ENCODE measurements at places on chromosomes 1 and 21.
A peak's percentile ranks its signal among the peaks of the same experiment; 100 is the strongest.

- H3K27me3 ChIP-seq = peaks cover 98% of the 10 kb centered on the region
- H3K4me3 ChIP-seq = no peak overlapping the region
- H3K27ac ChIP-seq = no peak overlapping the region
- H3K4me1 ChIP-seq = peaks cover 38% of the 10 kb centered on the region
- DNase-seq = no peak
These were observed 1.2 kb downstream of the DMBX1 start for GRCh38 chr1:46490656-46491442.

DNA sequence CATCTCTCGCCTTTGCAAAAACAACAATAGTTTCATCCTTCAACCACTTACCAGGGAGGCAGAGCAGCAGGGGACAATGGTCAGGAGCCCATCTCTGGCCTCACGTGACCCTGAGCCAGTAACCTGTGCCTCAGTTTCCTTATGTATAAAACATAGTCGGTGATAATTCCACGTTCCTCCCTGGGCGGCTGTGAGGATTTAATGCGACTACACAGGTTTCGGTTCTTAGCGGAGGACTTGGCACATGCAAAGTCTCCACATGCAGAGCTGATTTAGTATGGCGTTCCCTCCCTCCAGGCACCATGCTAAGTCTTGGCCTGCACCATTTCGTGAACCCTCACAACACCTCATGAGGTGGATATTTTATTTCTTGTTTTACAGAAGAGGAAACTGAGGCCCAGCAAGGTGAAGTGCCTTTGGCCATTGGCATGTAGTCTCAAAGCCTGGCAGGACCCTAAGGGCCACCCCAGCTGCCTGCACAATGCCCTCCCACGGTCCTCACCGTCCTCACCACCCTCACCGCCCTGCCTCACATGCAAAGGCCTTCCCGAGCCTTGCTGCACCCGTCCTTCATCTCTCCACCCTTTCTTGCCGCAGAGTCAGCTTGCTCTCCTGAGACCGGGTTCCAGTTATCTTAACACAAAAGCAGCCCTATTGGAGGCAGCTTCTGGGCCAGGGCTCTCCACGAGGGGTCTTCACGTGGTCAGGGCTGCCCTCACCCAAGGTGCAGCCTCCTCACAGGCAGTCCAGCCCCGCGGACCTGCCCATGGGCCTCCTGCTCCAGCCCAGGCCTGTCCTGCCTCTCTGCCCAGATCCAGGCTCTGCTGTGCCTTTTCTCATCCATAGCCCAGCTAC is 48.9 kb downstream of the SYF2 start:
- DNase-seq = no peak
- no peaks in the 10 kb centered on the region for H3K4me1 ChIP-seq
- peaks cover 28% of the 10 kb centered on the region for H3K27me3 ChIP-seq
- H3K36me3 ChIP-seq = no peaks in the 10 kb centered on the region

- H3K4me1 ChIP-seq = no peaks in the 10 kb centered on the region
- H3K27ac ChIP-seq = no peak overlapping the region
- peaks cover 8% of the 10 kb centered on the region for H3K27me3 ChIP-seq
- no peak for DNase-seq
- no peaks in the 10 kb centered on the region for H3K36me3 ChIP-seq
These were observed 9.3 kb downstream of the PODN start for GRCh38 chr1:53071167-53071865.

DNA sequence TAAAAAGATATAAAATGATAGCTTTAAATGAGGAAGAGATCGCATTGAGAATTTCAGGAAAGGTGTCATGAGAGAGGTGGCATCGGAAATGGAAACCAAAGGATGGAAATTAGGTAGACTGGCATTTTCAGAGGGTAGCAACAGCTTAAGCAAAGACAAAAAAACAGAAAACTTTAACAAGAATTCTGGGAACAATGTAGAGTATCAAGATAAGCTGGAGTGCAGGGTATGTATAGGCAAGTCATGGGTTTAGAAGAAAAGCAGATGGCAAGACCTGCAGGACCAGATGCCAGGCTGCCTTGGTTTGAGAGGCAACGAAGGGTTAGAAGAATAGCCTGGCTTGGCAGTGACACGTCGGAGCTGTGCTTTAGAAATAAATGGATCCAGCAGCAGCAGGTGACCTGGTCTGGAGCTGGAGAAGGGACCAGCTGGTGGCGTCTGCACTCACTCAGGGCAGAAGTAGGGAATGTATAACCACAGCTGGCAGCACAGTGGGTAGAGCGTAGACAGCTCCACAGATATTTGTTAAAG is 149.4 kb upstream of the TIAM1 start:
- no peak for DNase-seq
- H3K4me1 ChIP-seq = no peaks in the 10 kb centered on the region
- no peaks in the 10 kb centered on the region for H3K27me3 ChIP-seq
- H3K4me3 ChIP-seq = no peak overlapping the region
- H3K27ac ChIP-seq = no peak overlapping the region
- H3K36me3 ChIP-seq = no peaks in the 10 kb centered on the region

DNA sequence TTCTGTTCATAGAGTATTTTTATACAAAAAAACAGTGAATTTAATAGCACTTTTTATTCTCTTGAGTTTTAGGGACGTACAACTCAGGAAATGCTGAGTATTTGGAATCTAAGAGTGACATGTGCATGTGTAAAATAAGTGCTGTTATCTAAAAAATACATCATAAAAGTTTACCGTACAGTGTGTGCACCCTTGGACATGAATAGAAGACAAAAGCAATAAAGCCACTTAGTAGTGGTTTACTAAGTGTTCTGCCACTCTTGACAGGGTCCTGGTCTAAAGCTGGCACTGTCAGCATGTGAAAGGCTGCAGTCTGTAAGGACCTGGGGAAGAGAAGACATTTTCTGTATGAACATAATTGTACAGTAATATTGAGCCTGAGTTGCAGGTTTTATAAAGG is 51.0 kb downstream of the LAMC1 start:
- no peak overlapping the region for H3K27ac ChIP-seq
- no peaks in the 10 kb centered on the region for H3K36me3 ChIP-seq
- H3K27me3 ChIP-seq = no peaks in the 10 kb centered on the region
- DNase-seq = no peak
- no peak overlapping the region for H3K4me3 ChIP-seq

DNA sequence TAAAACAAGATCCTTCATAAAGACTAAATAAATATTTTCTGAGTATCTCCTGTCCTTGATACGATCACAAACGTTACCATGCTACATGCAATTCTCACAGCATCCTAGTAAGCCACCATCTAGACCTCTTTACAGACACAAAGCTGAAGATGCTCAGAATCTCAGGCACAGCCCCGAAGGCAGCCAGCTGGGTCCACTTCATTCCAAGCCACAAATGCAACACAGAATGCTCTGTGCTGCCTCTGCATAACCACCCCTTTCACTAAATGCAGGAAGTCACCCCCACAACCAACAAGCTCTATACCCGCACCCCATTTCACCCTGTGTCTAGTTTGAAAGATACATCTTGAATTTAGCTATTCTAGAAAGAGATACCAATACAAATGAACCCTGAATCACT is 12.9 kb downstream of the RCAN1 start:
- no peaks in the 10 kb centered on the region for H3K4me1 ChIP-seq
- no peak overlapping the region for H3K4me3 ChIP-seq
- DNase-seq = no peak
- H3K27ac ChIP-seq = no peak overlapping the region
- H3K36me3 ChIP-seq = no peaks in the 10 kb centered on the region

DNA sequence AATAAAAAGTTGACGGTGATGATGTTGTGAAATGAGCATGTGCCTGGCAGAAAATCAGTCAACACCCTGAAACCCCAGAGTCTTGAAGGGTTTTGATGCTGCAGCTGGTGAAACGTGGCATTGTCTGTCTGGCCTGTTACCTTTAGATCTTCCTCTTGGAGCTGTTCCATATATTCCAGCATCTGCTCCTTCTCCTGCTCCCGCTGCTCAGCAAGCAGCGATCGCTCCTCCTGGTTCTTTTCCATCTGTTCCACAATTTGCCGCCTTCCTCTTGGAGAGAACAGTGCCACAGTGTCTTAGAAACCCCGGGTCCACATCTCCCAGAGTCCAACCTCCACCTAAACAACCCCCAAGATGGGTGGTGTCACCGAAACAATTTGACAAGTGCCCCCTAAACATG is 15.7 kb downstream of the CFAP45 start:
- H3K27me3 ChIP-seq = no peaks in the 10 kb centered on the region
- no peaks in the 10 kb centered on the region for H3K36me3 ChIP-seq
- H3K27ac ChIP-seq = no peak overlapping the region

DNA sequence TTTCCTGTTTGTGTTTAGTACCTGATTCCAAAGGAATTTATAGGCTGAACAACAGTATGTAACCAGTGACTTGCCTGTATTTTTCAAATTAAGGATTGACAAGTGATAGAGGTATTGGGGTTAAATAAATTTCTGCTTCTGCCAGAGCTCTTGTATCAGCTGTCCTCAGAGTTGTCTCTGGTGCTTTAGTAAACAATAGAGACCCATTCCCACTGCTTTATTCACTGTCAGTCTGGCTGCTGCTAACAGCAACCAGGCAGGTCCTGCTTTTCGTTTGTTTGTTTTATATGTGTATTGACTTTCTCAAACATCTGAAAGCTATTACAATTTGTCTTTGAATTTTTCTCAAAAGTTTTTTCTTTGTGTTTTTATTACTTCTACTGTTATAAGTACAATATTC is 76.1 kb downstream of the OLFM3 start:
- H3K4me1 ChIP-seq = no peaks in the 10 kb centered on the region
- DNase-seq = no peak
- no peak overlapping the region for H3K27ac ChIP-seq
- no peaks in the 10 kb centered on the region for H3K27me3 ChIP-seq
- no peaks in the 10 kb centered on the region for H3K36me3 ChIP-seq

- H3K27me3 ChIP-seq = no peaks in the 10 kb centered on the region
- no peaks in the 10 kb centered on the region for H3K4me1 ChIP-seq
- no peaks in the 10 kb centered on the region for H3K36me3 ChIP-seq
- no peak overlapping the region for H3K27ac ChIP-seq
- no peak for DNase-seq
These were observed 380.0 kb upstream of the ADGRL2 start for GRCh38 chr1:81420760-81421159.

DNA sequence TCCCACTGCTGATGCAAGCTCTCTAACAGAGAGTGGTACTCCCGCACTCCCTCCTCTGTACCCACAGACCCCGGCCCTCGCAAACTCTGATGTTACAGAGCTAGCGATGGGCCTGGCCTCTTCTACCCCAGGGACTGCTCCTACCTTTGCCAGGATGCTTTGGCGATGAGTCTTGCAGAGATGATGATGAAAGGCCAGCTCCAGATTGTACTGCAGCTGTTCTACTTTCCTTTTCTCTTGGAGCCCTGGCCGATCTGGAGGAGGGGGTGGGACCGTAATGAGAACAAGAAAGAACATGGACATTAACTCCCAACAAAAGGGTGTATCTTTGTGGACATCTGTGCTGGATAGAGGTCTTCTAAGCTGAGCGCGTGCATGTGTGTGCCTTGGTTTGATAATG is 6.0 kb upstream of the LINGO4 start:
- no peak overlapping the region for H3K4me3 ChIP-seq
- no peak for DNase-seq
- no peak overlapping the region for H3K27ac ChIP-seq
- no peaks in the 10 kb centered on the region for H3K36me3 ChIP-seq
- H3K27me3 ChIP-seq = peaks cover 19% of the 10 kb centered on the region
- peaks cover 11% of the 10 kb centered on the region for H3K4me1 ChIP-seq

DNA sequence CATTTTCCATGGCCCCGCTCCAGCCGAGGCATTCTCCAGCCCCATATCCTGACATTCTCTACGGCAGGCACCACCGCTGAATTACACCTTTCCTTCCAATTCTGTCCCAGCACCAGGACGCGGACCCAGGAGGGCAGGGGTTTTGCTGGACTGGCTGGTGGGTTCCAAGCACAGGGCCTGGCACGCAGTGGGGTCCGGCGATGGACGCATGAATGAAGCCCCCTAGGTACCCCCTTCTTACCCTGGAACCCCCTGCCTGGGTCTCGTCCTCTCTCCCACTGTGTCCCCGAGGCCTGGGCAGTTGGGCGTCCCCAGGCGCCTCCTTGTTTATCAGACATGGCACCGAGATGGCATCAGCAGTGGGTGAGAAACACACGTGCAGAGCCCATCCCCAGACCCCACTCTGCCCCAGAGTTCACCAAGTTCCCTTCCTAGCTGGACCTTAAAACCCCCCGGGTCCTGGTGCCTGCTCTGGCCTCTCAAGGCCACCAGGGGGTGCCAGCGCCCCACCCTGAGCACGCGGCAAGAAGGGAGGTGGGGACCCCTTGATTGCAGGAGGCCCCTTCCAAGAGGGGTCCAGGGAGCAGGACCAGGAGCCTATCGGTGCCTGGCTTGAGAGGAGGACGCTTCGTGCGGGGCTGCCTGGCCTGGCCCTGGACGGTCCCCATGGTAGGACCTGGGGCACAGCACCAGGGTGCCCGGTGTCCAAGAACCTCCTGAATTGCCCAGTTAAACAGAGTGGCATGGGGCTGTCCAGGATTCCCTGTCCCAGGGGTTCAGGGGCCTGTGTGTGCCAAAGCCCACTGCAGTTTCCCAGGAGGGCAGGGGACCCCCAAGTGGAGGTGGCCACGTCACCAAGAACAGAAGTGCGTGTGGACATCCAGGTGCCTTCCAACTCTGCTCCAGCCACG is 46.1 kb downstream of the MEGF6 start:
- no peak overlapping the region for H3K4me3 ChIP-seq
- H3K4me1 ChIP-seq = no peaks in the 10 kb centered on the region
- no peak overlapping the region for H3K27ac ChIP-seq

DNA sequence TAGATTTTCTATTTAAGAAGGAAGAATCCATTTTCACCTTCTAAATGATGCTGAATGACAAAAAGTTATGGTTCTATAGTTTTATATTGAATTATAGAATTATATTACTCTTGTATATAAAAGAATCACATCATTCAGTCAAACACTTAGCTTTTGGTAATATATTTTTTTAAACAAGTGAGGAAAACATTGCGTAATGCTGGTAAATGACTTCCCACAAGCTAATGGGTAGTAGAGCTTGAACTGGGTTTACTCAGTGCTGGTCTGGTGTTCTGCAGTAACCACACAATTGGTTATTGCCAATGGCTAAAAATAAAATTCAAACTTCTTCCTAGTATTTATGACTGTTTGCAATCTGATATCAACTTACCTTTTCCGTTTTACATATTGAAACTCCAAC is 10.6 kb upstream of the GIPC2 start:
- peaks cover 12% of the 10 kb centered on the region for H3K27me3 ChIP-seq
- H3K4me3 ChIP-seq = no peak overlapping the region
- no peaks in the 10 kb centered on the region for H3K36me3 ChIP-seq
- H3K4me1 ChIP-seq = peaks cover 2% of the 10 kb centered on the region
- no peak for DNase-seq
- no peak overlapping the region for H3K27ac ChIP-seq

- H3K4me3 ChIP-seq = no peak overlapping the region
- H3K27ac ChIP-seq = no peak overlapping the region
- DNase-seq = no peak
- H3K36me3 ChIP-seq = no peaks in the 10 kb centered on the region
- H3K27me3 ChIP-seq = no peaks in the 10 kb centered on the region
- no peaks in the 10 kb centered on the region for H3K4me1 ChIP-seq
These were observed 107.3 kb upstream of the ST6GALNAC5 start for GRCh38 chr1:76759950-76760349.

GRCh38 chr1:205266611-205267305 is 39.0 kb downstream of the TMCC2 start:
- H3K36me3 ChIP-seq = no peaks in the 10 kb centered on the region
- peaks cover 4% of the 10 kb centered on the region for H3K27me3 ChIP-seq
- peaks cover 7% of the 10 kb centered on the region for H3K4me1 ChIP-seq
- no peak overlapping the region for H3K27ac ChIP-seq
- H3K4me3 ChIP-seq = peak overlapping the region; percentile 64
- no peak for DNase-seq

Data from naive B cell (primary cell).